ENCODE measurements at places on chromosomes 12 and 14.

DNA sequence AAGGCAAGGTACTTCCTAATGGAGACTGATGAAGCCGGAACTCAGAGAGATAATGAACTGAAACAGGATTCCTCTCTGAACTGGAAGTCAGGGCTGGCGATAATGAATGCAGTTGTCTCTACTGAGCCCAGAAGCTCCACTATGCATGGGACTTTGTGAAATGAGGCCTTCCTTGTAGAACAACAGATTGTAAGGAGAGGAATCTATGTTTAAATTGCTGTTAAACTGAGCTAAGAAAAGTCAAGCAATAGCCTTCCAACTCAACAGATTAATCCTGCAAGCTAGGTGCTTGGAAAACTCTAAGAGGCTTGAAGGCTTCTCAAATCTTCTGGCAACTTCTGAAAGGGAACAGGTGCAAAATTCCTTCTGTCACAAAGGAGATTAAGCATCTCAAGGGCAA, 119.5 kb upstream of the ARHGAP5 start:
- no peak for DNase-seq

DNA sequence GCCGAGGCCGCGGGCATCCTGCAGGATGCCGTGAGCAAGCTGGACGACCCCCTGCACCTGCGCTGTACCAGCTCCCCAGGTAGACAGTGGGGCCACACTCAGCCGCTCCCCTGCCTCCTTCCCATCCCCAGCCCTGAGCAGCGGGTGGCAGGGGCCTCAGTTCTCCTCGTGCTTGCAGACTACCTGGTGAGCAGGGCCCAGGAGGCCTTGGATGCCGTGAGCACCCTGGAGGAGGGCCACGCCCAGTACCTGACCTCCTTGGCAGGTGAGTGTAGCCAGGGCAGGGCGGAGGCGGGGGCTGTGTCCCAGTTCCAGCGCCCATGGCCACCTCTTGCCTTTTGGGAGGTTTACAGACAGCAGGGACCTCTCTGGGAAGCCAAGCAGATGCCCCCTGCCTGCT, 22.9 kb downstream of the HIP1R start:
- no peak for DNase-seq

GRCh38 chr12:60194678-60195077, 598.8 kb downstream of the SLC16A7 start:
- DNase-seq: no peak

GRCh38 chr12:58750484-58750883, 169.8 kb downstream of the LRIG3 start:
- DNase-seq: no peak

- no peak for DNase-seq
Observed at GRCh38 chr12:62772416-62772955, 162.5 kb downstream of the PPM1H start.

GRCh38 chr14:78007160-78007559, 163.0 kb upstream of the NRXN3 start:
- no peak for DNase-seq

GRCh38 chr12:110845339-110845682, 1.5 kb upstream of the CCDC63 start:
- DNase-seq: no peak

DNA sequence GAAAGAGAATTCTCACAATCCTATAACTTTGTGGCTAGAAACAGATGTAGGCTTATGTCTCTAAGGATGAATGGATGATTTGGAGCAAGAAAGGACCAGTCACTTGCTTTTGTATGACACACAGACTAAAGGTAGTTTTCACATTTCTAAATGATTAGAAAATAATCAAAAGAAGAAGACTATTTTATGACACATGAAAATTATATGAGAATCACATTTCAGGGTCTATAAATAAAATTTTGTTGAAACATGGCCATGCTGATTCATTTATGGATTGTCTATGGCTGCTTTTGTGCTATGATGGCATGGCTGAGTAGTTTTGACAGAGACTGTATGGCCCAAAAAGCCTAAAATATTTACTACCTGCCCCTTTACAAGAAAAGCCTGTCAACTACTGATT, 49.4 kb upstream of the FRMD6 start:
- no peak for DNase-seq

- DNase-seq: no peak
Observed at GRCh38 chr14:44970907-44971306, 8.9 kb downstream of the TOGARAM1 start.

- DNase-seq: no peak
Observed at GRCh38 chr14:45785240-45785639, 532.2 kb upstream of the MIS18BP1 start.

- DNase-seq: no peak
Observed at GRCh38 chr12:75602106-75602505, 90.7 kb upstream of the KRR1 start.

DNA sequence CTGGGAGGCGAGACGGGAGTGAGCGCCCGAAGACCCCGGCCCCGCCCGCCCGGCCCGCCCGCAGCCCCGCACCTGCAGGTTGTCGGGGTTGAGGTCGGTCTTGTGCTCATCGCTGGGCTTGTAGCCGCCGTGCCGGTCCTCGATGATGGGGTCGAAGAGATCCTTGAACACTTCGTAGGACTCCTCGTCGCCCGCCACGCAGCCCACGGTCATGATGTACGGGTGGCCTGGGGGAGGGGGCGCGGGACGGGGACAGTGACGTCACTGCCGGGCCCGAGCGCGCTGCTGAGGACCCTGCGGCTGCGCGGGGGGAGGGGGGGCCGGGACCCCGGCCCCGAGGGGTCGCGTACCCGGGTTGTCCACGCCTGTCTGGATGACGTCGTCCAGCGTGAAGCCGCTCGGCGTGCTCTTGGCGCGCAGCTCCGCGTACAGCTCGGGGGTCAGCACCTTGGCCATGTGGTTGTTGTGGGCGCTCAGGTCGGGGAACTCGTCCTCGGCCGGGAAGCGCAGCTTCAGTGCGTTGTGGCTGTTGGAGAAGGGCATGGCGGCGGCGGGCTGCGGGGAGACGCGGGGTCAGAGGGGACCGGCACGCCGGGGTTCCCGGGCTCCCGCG, 573 bp downstream of the CKB start:
- peak; percentile 32 for DNase-seq

DNA sequence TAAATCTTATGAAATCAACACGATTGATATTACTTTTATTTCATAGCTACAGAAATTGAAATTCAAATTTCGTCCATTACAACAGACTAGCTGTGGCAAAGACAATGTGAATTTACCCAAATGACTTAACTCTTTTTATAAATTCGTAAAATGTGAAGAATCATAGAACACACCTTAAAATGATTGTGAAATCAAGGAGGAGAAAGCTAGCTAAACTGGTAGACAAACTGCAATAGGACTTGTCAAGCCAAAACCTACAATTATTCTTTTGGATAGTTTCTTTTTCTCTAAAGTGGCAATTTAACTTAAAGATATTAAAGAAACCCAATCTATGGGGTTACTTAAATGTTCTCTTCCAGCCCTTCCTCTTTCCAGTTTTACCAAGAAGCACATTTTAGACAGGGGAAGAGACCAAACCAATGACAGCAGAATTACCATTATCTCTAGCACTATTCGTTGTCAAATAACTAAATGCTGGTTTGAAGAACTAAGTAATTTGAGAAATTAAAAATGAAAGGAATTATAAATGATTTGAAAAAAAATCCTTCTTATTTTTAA, 807 bp upstream of the SLC16A7 start:
- peak; percentile 24 for DNase-seq

Measured in globus pallidus (tissue), 1 donor.